Progenitor cell of endocrine pancreas (in vitro differentiated cells): ENCODE measurements at places on chromosomes 2 and 18. TPM values are rescaled to one million over a fixed set of nuclear protein-coding genes. Genes with fewer than 3 reads are reported as not detected.

DNA sequence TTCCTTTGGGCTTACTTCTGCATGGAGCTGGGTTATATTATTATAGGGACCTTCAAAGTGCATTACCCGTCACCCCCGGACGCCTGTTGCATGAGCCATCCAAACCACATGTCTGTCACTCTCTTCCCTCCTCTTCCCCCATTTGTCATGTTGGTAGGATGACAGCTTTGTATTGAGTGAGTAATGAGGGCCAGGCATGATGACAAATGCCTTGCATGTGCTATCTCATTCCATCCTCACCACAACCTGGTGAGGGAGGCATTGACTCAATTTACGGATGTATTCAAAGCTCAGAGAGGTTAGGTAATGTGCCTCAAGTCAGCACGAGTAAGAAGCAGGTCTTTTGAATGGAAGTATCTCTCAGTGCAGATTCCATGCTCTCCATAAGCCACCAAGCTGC is 510.5 kb upstream of the TNP1 start:
- no peak for DNase-seq

Gene CAVIN2
- 0.11 and 0.17 TPM in 2 replicates for total RNA-seq

GRCh38 chr2:71790226-71791060 is 337.1 kb downstream of the DYSF start:
- no peak for DNase-seq

GRCh38 chr2:156340804-156341451 is 8.4 kb upstream of the NR4A2 start:
- no peak for DNase-seq

DNA sequence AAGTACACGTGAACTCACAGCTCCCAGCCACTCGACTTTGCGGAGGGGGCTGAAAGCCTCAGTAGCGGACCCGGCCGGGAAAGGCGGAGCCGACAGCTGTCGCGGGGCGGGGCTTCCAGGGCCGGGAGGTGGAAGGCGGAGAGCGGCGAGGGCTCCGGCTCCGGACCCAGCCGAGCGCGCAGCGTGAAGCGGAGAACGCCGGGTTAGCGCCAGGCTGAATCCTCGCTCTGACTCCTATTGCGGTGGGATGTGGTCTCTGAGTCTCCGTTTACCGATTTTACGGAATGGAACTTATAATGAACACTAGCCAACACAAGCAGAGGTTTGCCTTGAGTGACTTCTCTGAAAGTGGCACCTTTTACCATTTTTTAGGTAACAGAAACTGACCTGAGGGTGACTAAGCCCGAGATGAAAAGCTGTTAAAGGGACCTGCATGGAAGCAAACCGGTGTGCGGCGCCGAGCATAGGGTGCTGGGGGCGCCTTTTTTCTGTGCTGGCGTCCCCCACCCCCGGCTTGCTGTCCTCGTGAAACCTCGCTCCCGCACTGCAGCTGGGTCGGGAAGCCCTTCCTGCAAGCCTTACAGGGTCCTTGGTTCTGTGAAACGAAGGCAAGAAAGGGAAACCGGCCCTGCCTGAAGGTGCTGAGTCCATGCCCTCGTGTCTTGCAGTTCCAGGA is 72.9 kb downstream of the EN1 start:
- peak; percentile 48 for DNase-seq

- DNase-seq: no peak
These were observed 61.5 kb upstream of the PPM1B start for GRCh38 chr2:44107086-44107740.

DNA sequence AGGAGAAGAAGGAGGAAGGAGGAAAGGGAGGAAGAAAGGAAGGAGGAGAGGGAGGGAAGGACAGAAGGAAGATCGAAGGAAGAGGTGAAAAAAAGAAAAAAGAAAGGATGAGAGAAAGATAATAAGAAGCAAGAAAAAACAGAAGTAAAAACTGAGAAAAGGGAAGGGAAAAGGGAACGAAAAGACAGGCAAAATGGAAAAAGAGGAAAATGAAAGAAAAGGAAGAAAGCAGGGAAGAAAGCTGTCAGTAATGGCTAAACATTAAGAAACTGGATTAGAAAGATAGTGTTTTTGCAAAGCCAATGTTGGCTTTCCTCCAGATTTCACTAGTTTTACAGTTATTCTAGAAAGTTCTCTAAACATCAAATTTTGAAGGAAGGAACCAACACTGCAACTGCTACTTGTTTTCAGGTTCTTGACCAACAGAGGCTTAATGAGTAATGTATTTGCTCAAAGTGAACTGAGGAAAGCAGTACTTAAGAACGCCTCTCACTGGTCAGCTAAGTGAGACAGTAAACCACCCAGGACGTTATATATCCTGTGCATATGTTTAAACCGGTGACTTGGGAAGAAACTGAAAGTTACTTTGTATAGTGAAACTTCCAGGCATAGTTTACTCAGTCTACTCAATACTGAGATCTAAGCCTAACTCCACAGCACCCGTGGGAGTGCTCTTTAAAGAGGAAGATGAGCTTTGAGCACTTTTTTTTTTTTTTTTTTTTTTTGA is 286.2 kb upstream of the TRIB2 start:
- DNase-seq: no peak

DNA sequence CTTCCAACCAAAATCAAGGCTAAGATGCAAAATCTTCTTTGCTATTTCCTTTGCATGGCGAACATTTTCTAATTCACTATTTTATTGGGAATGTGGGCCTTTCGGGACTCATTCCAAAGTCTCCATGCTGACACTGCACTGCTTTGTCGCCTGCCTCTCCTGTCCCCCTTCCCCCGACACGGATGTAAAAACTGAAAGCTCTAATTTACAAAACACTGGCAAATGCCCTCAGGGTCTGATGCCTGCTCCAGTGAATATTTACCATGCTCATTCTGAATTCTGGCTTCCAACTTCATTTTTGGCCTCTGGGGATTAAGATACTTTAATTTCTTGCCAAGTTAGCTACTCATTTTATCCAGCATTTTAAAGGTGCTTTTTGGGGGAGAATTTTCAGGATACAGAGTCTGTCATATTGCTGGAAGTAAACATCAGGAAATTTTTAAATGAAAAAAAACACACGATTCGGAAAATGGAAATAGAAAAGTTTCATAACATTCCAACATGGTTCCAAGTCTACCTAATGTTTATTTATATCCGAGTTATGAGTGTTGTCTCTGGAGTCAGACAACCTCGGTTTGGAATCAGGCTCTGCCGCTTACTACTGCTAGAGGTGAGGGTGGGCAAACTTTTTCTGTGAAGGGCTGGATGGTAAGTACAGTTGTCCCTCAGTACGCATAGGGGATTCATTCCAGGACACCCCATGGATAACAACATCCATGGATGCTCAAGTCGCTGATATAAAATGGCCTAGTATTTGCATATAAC is 14.6 kb upstream of the LTBP1 start:
- DNase-seq: no peak

DNA sequence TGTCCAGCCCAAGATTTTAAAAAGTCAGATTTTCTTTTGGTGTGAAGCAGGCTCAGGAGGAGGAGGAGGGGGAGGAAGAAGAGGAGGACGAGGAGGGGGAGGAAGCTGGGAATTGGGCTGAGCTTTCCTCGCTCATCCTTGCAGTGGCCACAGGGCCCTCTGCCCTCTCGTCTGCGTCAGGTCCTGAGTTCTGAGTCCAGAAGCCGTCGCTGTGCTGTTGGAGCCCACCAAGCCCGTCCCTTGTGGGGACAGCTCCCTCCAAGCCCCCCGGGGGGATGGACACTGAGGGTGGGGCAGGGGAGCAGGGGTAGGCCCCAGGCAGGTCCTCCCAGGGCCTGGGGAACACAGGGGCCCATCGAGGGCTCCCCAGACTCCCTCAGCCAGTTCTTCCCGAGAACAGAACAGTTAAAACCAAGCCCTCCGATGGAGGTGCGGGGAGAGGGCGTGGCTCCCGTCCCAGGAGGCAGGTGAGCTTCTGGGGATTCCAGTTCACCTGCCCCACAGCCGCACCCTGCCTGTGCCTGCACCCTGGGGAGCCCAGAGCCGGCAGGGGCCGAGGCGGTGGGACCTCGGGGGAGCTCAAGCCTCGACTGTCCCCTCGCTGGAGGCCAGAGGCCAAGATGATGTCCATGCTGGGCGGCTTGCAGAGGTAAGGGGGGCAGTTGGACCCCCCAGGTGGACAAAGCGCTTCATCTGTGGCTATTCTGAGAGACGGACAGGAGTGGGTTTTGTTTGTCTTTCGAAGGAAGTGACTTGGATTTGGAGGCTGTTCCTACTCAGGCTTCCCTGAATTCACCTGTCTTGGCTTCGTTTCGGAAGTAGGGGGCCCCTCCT is at the start of gene GAL3ST2:
GAL3ST2 (plus strand) TSS at position 487 of the 834 bp plus-strand sequence; CDS start at position 621, 134 bp downstream.
- DNase-seq: no peak

Gene PRSS56
- total RNA-seq: not detected in 2 replicates

Gene C1QL2
- total RNA-seq: 0.14 and 0.24 TPM in 2 replicates

DNA sequence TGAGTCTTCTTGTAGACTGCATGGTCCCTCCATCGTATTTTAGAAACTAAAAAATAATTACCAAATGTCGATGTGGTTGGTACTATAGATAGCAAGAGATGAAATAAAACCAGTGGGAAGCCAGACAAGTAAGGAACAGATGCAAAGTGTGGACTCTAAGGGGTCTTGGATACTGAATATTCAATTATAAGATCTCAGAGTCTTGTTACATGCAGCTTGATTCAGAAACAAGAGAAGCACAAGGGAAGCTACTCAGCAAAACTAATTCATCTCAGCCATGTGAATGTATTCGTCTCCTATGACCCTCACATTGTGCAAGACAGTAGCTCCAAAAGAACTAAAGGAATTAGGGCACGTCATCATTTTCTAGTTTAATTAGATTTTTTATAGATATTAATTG is 80.9 kb downstream of the CDH20 start:
- no peak for DNase-seq

Gene TDRD15
- 0.04 TPM in 1 of 2 replicates, not detected in the other for total RNA-seq

Gene FHOD3
- total RNA-seq: 1.6 and 2.6 TPM in 2 replicates

Gene PRKAG3
- not detected in 2 replicates for total RNA-seq

DNA sequence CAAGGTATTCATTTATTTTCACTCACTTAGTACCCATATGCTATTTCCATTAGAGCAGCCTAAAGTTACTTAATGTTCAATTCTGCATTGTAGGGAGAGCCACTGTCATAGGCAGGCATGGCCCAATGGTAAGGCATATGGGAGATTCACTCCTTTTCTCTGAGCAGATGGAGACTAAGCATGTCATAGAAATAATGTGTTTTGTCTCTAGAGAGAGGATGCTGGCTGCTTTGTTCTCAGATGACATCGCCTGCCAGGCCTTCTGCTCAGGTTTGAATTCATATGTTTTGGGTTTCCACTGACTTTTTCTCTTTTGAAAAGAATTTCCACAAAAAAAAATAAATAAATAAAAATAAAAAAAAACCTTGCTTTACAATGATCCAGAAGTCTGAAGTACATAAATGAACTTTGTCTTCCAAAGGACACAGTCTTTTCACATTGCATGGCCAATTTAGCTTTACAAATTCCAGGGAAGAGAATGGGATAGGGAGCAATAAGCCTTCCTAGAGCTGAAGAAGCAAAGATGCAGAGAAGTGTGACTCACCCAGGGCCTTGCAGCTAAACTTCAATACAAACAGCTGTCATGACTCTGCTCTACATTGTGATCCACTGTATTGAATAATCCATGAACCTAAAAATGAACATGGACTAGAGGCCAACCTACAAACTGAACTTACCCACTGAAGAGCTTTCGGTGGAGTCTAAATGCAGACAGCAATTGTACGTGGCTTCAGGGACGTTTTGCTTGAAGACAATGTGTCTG is 422.5 kb downstream of the CMPK2 start:
- DNase-seq: no peak

Gene CMPK2
- total RNA-seq: 3.4 and 3.6 TPM in 2 replicates

GRCh38 chr2:173424886-173425285 is 70.2 kb downstream of the CDCA7 start:
- DNase-seq: no peak

Gene SPATA3
- total RNA-seq: not detected in 2 replicates

DNA sequence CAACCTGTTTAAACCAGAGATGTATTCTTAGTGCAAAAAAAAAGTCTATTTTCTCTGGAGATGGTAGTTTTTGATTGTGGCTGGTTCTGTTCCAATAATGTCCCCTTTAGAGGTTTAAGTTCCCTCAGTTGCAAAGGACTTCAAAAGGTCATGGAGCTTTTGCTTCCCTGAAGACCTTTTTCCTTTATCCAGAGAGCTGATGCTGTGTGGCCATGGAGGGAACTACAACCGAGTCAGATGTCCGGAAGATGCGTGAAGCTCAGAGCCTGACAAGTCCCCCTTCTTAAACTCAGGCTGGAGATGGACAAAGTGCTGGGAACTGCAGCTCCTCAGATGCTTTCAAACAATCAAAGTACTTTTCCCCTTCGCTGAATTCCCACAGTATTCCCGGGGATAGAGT is 176.1 kb downstream of the TMEM18 start:
- DNase-seq: no peak
